Keratinocyte (primary cell): ENCODE measurements at places on chromosomes 2 and 18. TPM values are rescaled to one million over a fixed set of nuclear protein-coding genes. Genes with fewer than 3 reads are reported as not detected.
A peak's percentile ranks its signal among the peaks of the same experiment; 100 is the strongest.

- peak overlapping the region; percentile 40 for H3K27ac ChIP-seq
- H3K36me3 ChIP-seq, result no peaks in the 10 kb centered on the region
- DNase-seq, result peak; percentile 76
- peaks cover 30% of the 10 kb centered on the region for H3K4me1 ChIP-seq
These were observed 94.2 kb downstream of the LRRC30 start for GRCh38 chr18:7325126-7325430.

DNA sequence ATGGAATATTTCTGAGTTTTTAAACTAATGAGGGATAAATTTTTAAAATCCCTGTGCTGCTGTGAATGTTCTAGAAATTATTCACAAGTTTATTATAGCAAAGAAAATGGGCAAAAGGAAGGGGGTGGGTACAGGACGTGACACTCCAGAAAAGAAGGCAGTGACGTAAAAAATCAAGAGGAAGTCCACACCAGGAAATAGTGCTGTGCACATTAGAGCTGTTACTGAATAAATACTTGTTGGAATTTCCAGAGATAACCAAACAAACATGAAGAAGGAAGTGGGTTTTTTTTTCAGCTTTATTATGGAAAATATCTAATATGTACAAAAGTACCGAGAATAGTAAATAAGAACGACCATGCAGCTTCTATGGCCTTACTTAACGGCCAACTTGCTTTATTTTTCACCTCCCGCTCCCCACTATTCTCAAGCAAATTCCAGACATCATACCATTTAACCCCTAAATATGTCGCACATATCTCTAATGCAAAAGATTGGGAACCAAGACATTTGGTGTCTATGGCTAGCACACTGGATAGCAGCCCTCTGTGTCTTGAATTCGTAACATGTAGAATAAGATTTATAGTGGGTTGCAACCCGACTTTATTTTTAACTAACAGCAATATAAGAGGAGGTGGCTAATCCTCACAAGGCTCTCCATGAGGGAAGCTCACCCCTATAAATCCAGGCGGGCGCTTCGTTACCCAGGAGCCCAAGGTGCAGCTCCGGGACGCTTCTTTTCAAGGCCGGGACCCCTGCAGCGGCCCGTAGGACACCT is 580 bp upstream of the NDUFV2 start:
- no peaks in the 10 kb centered on the region for H3K27me3 ChIP-seq
- H3K36me3 ChIP-seq, result no peaks in the 10 kb centered on the region
- peaks cover 36% of the 10 kb centered on the region for H3K4me1 ChIP-seq
- peak overlapping the region; percentile 93 for H3K4me3 ChIP-seq
- no peak for DNase-seq

GRCh38 chr2:84170979-84171378 is 288.1 kb downstream of the SUCLG1 start:
- H3K36me3 ChIP-seq, result no peaks in the 10 kb centered on the region
- no peak for DNase-seq
- H3K4me3 ChIP-seq, result no peak overlapping the region
- no peaks in the 10 kb centered on the region for H3K4me1 ChIP-seq
- no peak overlapping the region for H3K27ac ChIP-seq

DNA sequence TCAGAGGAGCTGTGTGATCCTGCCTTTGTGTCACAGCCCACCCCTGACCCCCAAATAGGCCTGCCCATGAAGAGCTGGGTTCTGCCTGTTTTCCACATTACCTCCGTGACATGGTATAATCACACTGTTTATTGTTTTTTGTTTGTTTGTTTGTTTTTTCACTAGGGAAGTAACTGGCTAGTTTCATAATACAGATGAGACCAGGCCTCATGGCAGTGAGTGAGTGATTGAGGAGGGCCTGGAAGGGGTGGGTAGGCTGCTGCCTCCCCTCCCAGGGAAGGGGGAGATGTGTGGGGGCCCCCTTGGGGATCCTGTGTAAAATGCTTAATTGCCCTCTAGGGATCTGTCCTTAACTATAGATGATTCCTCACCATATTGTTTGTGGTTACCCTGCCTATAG is 190.5 kb downstream of the LDLRAD4 start:
- no peaks in the 10 kb centered on the region for H3K36me3 ChIP-seq

GRCh38 chr2:121947674-121948073 is 192.2 kb downstream of the TSN start:
- no peak overlapping the region for H3K27ac ChIP-seq
- H3K4me1 ChIP-seq, result peaks cover 8% of the 10 kb centered on the region
- H3K36me3 ChIP-seq, result no peaks in the 10 kb centered on the region

- DNase-seq, result no peak
- no peak within 1 kb of the TSS for H3K27ac ChIP-seq
- peaks cover 38% of the 10 kb centered on the region for H3K27me3 ChIP-seq
- H3K4me3 ChIP-seq, result peak within 1 kb of the TSS; percentile 42
These were observed at the start of gene AMER3 for GRCh38 chr2:130755256-130756052. Gene AMER3, plus strand, starts transcription at chr2:130755540. Its CDS starts 6,533 bp downstream, at chr2:130762073.

DNA sequence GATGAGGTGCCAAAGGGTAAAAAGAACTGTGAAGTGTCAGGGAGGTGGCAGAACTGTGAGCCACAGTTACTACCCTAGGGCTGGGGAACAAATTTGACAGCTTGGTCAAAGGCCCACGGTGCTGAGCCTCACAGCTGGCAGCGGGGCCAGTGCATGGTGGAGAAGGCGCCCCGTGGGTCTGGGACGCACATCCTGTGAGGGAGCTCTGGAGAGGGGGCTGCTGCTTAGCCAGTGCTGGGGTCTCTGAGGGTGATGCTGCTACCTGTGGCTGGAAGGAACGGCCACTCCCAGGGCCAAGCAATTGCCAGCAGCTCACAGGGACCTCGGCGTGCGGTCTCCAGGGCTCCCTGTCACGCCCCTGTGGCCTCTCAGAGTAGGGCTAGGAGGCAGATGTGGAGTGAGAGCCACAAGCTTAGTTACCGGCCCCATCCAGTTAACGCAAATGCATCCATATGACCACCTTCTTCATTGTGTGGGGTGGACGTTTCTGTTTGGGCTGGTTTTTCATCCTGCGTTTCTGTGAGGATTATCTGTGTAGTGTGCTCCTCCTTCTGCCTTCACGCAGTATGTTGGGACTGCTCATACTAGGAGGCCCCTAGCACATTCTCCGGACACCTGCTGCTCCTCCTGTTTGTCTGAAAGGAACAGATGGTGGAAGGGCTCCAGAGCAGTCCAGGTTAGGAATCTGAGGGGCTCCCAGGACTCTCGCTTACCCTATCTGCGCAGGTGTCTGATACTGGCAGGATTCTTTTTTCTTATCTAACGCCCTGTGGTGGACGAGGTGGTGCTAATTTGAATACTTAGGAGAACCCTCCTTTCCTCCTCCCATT is 26.0 kb downstream of the STK25 start:
- no peak for DNase-seq
- no peak overlapping the region for H3K27ac ChIP-seq
- no peaks in the 10 kb centered on the region for H3K36me3 ChIP-seq

DNA sequence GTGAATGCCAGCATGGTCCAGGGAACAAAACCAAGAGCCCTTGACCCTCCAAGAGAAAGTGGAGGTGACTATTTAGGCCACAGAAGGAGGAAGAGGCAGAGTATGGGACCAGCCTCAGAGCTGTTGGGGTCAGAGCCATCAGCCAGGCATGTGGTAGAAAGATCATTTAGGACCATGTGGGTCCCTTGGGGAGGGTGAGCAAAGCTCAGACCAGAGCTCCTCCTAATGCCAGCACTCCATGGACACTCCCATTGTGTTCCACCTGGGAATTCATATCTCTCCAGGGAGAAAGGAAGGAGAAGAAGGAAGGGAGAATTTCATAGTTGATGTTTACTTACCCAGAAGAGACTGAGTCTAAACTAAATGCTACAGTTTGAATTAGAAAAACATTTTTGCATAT is 73.2 kb downstream of the CYBRD1 start:
- peak overlapping the region; percentile 11 for H3K27ac ChIP-seq
- H3K27me3 ChIP-seq, result no peaks in the 10 kb centered on the region
- no peak overlapping the region for H3K4me3 ChIP-seq
- no peaks in the 10 kb centered on the region for H3K36me3 ChIP-seq

- H3K4me1 ChIP-seq, result no peaks in the 10 kb centered on the region
- H3K36me3 ChIP-seq, result no peaks in the 10 kb centered on the region
- DNase-seq, result no peak
- no peaks in the 10 kb centered on the region for H3K27me3 ChIP-seq
- H3K27ac ChIP-seq, result no peak overlapping the region
These were observed 137.3 kb downstream of the GALNT14 start for GRCh38 chr2:31000970-31001369.

DNA sequence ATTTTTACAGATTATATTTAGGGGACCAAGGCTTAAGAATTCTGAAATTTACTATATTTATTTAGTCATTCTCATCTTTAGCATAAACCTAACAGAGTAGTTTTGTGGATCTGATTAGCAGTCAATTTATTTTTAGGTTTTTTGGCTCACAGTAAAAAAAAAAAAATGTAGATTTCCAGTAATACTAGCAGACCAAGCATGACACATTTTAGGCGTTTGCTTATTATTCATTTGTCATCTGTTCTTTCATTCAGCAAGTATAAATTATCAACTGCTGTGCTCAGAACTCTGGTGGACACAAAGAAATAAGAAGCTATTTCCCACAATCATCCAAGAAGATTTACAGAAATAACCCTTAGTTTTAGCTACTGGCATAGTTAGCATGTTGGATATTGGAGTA is 20.6 kb downstream of the PDE1A start:
- H3K36me3 ChIP-seq, result no peaks in the 10 kb centered on the region
- H3K4me3 ChIP-seq, result no peak overlapping the region
- no peak overlapping the region for H3K27ac ChIP-seq

DNA sequence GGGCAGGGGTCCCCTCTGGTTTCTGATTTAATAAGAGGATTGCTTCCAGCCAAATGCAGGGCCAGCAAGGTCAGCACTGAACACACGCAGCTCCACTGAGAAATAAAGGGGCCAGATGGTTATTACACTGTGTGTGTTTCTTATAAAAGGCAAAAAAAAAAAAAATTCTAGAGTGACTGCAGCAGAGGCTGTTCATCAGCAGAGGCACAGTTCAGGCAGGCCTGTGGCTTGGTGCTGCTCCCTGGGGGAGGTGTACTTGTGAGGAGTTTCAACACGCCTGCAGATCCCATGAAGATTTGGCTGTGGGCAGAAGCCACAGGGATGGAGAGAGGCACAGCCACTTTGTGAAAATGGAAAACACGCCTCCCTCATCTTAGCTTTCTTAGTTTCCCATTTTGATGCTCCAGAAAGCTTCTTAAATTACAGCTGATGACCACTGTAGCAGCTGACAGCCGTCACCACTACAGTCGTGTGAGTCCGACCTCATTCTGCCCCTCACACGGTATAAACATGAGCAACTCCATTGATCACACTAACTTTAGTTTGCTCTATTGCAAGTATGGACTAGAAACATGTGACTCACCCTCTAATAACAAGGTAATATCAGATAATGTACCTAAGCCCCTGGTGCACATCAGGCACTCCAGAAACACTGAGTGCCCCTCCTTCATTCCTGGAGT is 726.5 kb upstream of the RAB6C start:
- peak; percentile 79 for DNase-seq
- no peaks in the 10 kb centered on the region for H3K27me3 ChIP-seq
- H3K36me3 ChIP-seq, result no peaks in the 10 kb centered on the region
- H3K27ac ChIP-seq, result peak overlapping the region; percentile 50

DNA sequence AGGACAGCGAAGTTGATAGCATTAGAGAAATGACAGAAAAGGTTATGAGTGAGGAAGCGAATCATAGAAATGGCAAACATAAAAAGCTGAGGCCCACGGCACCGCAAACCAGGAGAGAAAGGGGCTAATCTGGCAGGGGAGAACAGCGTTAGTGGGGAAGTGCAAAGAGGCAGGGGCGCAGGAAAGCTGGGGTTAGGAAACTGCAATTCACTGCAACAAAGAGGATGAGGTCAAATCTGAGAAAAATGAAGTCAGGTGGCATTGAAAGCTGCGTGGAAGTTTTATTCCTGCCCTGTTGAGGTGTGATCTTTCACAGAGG is 653 bp upstream of the ABI2 start:
- no peaks in the 10 kb centered on the region for H3K36me3 ChIP-seq
- H3K27ac ChIP-seq, result peak overlapping the region; percentile 47
- H3K4me3 ChIP-seq, result peak overlapping the region; percentile 91

- H3K27ac ChIP-seq, result peak overlapping the region; percentile 81
- H3K36me3 ChIP-seq, result no peaks in the 10 kb centered on the region
- no peak for DNase-seq
These were observed 9.8 kb downstream of the MALL start for GRCh38 chr2:110105608-110106467.

GRCh38 chr2:159715451-159715850 is 3.1 kb downstream of the MARCHF7 start:
- peaks cover 19% of the 10 kb centered on the region for H3K36me3 ChIP-seq
- peak overlapping the region; percentile 97 for H3K27ac ChIP-seq
- no peaks in the 10 kb centered on the region for H3K27me3 ChIP-seq
- peaks cover 32% of the 10 kb centered on the region for H3K4me1 ChIP-seq

DNA sequence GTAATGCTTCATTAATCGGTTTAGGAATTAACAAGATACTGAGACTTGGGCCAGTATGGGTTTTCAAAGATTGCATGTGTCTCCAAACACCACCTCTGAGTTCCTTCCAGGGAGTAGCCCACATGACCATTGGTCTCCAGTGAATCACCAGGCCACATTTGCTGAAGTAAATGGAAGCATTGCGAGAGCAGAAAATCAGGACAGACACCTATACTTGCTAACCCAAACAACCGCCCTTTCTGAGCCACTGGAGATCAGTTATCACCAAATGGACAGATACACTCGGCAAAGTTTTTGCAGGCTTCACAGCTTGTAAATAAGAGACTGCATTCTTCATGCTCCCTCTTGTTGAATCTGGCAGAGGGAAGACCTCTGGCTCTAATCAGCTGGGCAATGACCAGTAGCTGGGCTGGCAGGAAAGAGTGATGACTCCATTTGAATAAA is 40.9 kb downstream of the GATA6 start:
- no peak for DNase-seq
- no peak overlapping the region for H3K27ac ChIP-seq
- H3K4me3 ChIP-seq, result no peak overlapping the region
- no peaks in the 10 kb centered on the region for H3K36me3 ChIP-seq
- H3K4me1 ChIP-seq, result peaks cover 15% of the 10 kb centered on the region

GRCh38 chr2:120735746-120736170 is at the start of gene GLI2:
Gene GLI2, plus strand, starts transcription at chr2:120735868. Its CDS starts 61,453 bp downstream, at chr2:120797321.
- no peaks in the 10 kb centered on the region for H3K36me3 ChIP-seq
- H3K4me1 ChIP-seq, result peaks cover 11% of the 10 kb centered on the region
- no peak within 1 kb of the TSS for H3K27ac ChIP-seq
- H3K4me3 ChIP-seq, result peak within 1 kb of the TSS; percentile 31
- DNase-seq, result no peak
- H3K27me3 ChIP-seq, result peaks cover 44% of the 10 kb centered on the region

DNA sequence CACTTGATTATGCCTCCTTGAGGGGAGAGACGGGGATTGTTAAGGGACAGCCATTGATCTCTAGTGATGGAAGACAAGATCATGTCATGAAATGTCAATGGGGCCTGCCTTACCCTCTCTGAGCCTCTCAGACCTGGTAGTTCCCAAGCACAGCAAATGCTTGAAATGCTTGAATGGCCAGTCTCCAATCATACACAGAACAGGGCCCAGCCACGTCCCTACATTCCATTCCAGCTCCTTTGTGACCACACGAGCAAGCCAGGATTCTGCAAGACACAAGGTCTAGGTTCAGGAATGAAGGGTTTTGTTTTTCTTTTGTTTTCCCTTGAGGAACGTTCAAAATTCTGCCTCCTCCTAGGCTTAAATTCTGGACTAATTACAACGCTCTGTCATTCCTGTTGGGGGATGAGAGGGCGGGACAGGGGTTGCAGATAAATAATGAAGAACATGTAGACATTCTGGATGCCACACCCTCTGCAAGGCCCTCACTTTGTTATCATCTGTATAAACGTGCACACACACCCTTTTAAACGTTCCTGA is 98.1 kb upstream of the YPEL5 start:
- no peak for DNase-seq
- H3K36me3 ChIP-seq, result no peaks in the 10 kb centered on the region
- H3K4me3 ChIP-seq, result no peak overlapping the region
- no peak overlapping the region for H3K27ac ChIP-seq

The AUP1 gene
- polyA plus RNA-seq, result 94.9 to 141 TPM (median 114 TPM) in 3 replicates

The CIDEA gene
- polyA plus RNA-seq, result 1.2 to 3.0 TPM (median 1.4 TPM) in 3 replicates

The KIAA2012 gene
- not detected in 3 replicates for polyA plus RNA-seq

The WNT10A gene
- polyA plus RNA-seq, result 0.78 to 6.6 TPM (median 2.1 TPM) in 3 replicates
